ENCODE measurements at places on chromosomes 12 and 14. TPM values are rescaled to one million over a fixed set of nuclear protein-coding genes. Genes with fewer than 3 reads are reported as not detected.

GRCh38 chr12:127355061-127355841, 911.7 kb upstream of the TMEM132C start:
- DNase-seq = no peak

DNA sequence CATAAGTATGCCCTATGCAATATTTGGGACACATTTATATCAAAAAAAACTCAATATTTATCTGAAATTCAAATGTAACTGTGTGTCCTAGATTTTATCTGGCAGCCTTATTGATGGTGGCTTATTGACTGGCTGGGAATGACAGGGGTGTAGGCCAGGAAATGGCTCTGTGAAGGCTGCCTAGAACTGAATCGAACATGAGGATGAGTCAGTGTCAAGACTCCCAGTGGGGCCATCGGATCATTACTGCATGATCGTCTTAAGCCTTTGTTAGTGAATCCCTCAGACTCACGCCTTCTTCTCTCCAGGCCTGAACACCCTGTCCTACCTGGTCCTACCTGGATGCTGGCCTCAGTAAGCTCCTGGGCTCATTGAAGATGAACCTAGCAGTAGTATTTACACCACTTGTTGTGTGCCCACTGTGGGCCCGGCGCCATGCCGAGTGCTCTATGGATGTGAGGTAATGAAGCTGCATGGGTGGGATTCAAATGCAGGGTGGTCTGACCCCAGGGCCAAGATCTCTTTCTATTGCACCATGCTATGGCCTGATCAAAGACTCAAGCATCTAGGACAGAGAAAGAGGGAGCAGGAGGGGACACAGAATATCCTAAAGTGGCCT, 21.0 kb upstream of the FAIM2 start:
- no peak for DNase-seq

ITGB7 gene
- 8.4 TPM for total RNA-seq

- no peak for DNase-seq
These were observed 222.3 kb upstream of the NOS1 start for GRCh38 chr12:117583677-117584225.

Measured in heart right ventricle (tissue), 16 donors.